Osteocyte (in vitro differentiated cells): ENCODE measurements at places on chromosomes 1 and 21. TPM values are rescaled to one million over a fixed set of nuclear protein-coding genes. Genes with fewer than 3 reads are reported as not detected.

DNA sequence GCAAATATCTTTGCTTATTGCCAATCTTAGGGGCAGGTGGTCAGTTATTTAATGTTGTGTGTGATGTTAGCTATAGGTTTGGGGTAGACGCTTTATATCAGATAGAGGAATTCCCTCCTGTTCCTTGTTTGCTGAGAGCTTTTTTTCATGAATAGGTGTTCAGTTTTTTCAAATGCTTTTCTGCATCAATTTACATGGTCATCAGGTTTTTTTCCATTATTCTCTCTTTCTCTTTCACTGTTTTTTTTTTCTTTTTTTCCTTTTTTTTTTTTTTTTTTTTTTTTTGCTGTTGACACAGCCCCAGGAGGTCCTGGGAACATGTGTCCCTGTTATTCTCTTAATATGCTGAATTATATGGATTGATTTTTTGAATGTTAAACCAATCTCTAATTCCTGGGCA, 3.0 kb upstream of the SLC25A33 start:
- DNase-seq = no peak

DNA sequence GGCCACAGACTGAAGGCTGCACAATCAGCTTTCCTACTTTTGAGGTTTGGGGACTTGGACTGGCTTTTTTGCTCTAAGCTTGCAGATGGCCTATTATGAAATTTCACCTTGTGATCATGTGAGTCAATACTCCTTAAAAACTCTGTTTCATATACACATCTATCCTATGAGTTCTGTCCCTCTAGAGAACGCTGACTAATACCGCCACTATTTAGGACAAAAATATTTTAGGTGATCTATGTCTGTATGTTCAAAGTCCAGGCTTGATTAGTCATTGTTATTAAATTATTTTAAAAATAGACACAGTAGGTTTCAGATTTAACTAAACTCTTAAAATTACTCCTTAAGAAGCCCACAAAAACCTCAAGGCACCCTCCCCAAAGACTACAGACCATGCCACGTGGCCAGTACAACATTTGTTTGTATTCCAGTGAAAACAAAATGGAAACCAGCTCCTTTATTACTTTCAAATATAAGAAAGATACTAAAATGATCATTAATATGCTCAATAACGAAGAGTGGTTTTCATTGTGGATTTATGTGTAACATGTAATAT, 63.1 kb downstream of the TMPRSS15 start:
- no peak for DNase-seq

DNA sequence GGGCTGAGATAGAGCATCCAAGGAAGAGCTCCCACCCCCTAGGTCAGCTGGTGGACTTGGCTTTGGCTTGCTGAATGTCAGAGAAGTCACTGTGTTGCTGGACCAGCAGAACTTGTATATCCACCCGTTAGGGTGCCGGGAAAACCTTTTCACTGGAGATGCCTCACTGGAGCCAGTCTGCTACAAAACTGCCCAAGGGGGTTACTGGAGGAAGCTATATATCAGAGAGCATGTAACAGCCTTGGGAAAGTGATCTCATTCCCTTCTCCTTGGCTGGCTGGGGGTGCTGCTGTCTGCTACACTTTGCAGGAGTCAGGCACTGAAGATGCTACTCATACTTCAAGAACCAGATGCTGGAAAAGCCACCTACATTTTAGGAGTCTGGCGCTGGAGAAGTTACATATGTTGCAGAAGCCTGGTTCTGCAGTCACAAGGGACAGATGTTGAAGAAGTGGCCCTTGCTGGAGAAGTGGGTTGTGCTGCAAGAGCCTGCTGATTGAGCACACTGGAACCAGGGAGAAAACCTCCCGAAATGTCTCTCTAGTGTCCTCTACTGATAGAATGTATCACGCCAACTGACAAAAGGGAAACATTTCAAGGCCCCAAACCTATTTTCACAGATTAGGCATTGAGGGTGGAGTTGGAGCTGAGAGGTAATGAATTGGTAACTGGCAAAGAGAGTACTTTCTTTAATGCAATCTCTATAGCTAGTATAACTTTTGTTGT, 250.6 kb downstream of the SPATA17 start:
- no peak for DNase-seq

DNA sequence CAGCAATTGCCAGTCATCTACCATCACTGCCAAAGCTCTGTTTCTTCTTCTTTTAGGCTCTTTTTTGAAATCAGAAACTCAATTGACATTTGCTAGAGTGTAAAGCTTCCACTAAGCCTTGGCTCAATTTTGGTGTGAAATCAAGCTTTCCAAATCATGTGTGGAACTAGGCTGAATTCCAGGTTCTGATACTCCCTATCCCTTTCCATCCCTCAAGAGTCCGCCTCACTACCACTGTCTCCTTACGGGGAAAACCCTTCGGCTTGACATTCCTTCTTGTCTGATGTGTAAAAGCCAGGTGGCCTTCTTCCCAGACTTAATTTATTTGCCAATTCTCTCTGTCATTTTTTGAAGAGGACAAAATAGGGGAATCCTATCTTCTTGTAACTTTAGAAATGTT, 47.2 kb upstream of the PRMT6 start:
- DNase-seq = no peak

GRCh38 chr1:69911301-69911801, 294.0 kb downstream of the LRRC40 start:
- DNase-seq = no peak

- DNase-seq = no peak
Observed at GRCh38 chr1:99788896-99789295, 22.5 kb upstream of the FRRS1 start.

DNA sequence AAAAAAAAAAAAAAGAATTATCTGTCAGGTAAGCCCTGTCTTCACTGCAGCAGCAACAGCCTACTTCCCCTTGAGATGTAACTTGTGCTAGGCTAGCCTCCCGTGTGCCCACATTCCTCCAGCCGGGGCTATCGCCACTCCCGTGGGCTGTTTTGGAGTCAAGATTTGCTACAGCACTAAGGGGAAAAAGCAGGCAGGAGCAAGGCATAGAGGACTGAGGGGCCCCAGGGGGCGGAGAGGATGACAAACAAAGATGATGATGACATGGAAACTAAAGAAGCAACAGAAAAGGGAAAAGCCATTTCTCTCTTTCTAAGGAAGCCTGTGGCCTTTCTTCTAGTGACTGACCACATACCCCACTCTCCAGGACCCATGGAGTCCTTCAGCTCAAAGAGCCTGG, 1.9 kb downstream of the TNFAIP8L2 start:
- no peak for DNase-seq

DNA sequence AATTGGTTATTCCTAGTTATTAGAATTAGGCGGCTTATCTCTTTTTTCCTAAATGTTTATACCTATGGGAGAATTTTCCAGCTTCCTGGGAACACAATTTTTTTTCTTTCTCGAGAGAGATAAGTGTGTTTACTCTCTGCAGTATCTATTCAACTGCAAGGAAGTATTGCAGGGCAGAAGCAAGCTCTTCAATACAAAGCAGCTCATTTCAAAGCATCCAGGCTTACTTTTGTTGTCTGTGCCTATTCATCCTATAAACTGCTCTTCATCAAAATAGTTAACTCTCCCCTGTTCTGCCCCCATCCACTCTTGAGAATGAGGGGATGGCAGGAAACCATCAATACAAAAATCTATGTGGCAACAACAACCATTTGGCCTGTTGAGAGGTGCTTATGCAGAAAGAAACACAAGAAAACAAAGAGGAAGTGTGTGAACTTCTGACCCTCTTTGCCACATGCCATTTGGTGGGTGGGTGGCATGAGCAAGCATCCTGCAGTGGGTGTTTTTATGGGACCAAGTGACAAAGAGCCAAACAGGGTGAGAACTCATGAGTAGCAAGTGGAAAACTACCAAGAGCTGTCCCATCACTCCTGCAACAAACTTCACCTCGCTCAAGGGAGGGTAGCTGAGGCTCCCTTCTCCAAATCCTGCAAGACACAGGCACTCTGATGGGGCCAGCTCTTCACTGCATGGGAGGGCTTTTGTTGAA, 50.6 kb upstream of the MRPS6 start:
- peak; percentile 63 for DNase-seq

- DNase-seq = no peak
Observed at GRCh38 chr1:15678578-15678977, 5.5 kb upstream of the PLEKHM2 start.

DNA sequence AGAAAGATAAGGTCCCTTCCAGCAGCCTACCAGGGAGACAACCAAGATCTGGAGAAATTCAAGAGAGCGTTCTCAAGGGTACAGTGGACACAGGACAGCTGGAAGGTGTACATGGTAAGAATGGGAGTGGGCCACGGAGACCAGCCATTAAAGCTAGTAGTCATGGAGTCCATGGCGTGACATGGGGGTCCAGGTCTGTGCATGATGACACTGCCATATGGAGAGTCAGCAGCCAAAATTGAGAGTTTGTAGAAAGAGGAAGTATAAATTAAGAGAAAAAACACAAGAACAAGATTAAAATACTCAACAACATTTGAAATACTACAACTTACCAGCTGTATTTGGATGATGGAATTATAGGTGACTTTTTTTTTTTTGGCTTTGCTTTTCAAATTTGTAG, 7.9 kb upstream of the LORICRIN start:
- DNase-seq = no peak

DNA sequence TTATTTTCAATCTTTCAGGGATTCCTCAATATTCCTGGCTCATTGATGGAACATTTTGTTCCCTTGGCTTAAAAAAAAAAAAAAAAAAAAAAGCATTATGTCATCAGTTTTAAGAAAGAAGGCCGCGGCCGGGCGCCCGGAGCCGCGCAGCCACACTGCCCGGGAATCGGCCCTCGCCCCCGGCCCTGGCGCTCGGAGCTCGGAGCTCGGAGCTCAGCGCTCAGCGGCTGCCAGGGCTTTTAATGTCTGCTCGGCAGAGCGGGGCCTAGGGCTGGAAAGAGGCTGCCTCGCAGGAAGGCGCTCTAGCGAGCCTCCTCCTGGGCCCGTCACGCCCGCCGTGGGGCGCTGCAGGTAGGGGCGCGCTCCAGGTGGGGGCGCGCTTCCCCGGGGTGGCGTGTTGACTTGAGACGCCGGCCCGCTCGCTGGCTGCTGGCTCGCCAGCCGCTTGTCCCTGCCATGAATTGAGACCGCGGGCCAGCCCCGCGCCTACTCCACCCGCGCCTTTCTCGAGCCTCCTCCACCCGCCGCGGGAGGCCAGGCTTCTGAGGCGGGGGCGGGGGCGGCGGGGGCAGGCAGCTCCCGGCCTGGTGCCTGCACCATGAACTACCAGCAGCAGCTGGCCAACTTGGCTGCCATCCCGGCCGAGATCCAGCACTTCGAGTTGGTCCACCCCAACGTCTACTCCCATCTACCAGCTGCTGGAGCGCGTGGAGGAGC, 5.4 kb upstream of the TDRD5 start:
- no peak for DNase-seq

GRCh38 chr1:156368157-156368658, 803 bp upstream of the RHBG start:
- no peak for DNase-seq

DNA sequence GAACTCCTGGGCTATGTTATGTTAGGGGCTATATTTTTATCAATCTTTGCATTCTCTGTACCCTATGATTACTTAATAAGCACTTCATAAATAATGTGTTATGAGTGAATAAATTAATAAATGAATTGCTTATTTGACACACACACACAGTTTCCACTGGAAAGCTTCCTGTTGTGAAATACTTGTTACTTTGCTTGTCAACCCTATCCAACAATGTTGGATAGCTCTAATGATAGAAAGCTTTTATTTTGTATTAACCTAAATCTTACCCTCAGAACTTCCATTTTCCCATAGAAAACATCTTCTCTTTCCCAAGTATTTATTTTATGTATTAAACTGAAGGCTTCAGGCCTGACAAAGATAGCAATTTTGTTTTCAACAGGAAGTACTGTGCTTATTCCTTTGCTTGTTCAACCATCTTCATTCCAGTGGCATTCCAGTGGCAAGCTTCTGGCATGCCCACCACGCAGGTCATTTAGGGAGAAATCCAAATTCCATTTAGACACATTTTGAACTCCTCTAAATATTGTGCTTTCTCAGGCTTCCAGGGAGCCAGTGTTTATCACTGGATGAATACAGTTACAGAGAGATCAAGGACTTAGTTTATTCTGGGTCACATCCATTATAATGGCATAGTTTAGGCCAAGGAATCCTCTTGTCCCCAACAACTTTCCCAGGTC, 134.4 kb downstream of the TGFB2 start:
- DNase-seq = no peak

GRCh38 chr1:229642376-229642775, 16.3 kb downstream of the URB2 start:
- DNase-seq = no peak

DNA sequence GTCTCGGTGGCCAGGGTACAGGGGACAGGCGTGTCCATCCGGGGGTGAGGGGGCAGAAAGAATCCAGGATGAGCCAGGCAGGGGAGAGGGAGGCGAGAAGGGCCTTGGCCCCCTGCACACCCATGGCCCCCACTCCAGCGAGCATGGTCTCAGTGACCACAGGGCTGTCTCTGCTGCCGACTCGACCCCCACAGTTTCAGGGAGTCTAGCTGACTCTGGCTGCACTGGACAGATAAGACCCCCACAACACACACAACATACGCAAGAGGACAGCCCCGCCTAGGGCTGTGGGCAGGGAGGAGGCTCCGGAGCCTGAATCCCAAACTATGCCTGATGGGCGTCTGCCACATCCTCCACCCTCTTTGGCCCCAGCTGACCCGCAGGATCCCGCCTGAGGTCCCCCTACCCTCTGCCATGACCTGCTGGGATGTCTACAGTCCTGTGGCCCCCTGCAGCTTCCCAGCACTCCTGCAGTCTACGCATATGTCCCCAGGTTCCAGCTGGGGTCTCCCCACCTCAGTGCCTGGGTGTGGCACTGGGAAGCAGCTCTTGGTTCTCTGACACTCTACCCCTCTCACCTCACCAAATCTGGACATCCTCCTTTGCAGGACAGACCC, 22.0 kb downstream of the WNT9A start:
- no peak for DNase-seq

- DNase-seq = no peak
Observed at GRCh38 chr1:199490769-199491527, 536.6 kb upstream of the NR5A2 start.

- DNase-seq = no peak
Observed at GRCh38 chr1:92749024-92749634, 35.8 kb downstream of the EVI5 start.

DNA sequence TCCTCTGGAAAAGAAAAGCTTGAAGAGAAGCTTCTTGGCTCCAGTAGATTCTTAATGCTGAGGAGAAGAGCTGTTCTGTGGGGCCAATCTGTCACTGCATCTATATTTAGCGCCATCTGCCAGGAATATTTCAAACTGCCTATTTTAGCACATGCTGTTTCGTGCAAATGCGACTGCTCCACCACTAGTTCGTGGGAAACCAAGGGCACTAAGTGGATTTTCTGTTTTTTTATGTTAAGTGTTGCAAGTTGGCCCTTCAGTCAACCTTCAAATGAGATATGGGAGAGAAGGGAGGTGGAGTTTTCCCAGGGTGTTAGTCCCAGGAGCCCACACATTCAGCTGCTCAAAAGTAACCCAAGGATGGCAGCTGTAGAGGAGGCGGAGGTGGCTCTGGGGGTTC, 91.9 kb downstream of the TSEN15 start:
- no peak for DNase-seq

GPR89B gene
- 12.6 and 14.4 TPM in 2 replicates for total RNA-seq

ATP8B2 gene
- 94.4 and 98.5 TPM in 2 replicates for total RNA-seq

LRRC38 gene
- total RNA-seq = not detected in 2 replicates

TIE1 gene
- not detected in 2 replicates for total RNA-seq
